ENCODE measurements at places on chromosomes 11 and 22.

- DNase-seq: no peak
These were observed 49.0 kb upstream of the NNMT start for GRCh38 chr11:114247070-114247789.

- no peak for DNase-seq
These were observed 57.5 kb upstream of the LYVE1 start for GRCh38 chr11:10625982-10626311.

DNA sequence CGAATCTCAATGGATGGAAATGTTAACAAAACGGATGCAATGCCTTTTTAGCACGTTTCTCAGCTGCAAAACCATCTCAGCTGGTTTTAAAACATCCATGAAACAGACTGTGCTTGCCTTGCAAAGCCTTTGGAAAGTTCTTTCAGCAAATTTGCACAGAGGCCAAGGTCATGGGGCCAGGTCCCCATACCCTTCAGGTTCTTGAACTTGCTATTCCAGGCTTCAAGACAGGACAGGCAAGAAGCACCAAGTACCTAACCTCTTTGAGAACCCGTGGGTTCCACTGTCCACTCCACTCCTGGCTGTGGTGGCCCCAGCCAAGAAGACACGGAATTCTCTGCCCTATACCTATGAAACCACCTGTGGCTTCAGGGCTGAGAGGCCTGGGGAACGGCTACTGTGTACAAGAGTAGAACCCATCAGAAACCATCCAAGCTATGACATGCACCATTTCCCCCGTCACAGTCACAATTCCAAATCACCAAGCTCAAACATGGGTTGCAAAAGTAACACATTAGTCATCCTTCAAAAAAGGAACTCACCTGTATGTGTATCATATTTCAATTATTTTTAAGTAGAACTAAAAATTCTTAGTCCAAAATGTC, 17.0 kb downstream of the TNKS1BP1 start:
- DNase-seq: no peak

DNA sequence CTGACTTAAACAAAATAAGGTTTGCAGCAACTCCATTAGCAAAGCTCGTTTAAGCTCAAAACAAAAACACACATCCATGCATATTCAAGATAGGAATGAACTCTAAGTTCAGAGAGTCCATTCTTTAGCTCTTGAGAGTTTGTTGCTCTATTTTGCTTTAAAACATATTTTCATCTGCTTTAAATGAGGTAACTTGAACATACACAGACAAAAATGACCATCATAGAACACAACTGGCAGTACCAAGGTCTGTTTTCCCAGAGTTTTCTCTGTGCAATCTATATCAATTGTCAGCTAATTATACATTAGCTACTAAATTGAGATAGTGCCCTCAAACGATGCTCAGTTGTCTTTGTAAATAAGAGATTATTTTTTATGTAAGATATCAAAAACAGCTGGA, 423.2 kb upstream of the ANO3 start:
- no peak for DNase-seq

GRCh38 chr11:16049611-16050010, 306.7 kb downstream of the SOX6 start:
- no peak for DNase-seq

DNA sequence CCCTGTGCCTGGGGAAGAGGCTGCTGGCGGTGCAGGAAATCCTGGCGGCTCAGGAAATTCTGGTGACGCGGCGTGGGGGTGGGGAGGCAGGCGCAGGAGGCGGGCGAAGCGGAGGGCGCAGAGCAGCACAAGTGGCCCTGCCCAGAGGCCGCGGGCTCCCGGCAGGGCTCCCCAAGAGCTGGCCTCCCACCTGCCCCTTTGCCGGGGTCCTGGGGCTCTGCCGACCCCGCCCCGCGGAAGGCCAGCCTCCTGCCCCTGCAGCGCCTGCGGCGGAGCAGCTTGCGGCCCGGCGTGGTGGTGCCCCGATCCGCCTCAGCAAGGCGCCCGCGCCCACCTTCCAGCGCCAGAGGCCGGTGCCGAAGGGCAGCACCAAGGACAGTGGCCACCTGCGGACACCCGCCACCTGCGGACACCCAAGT, 100.2 kb upstream of the OR4C13 start:
- no peak for DNase-seq

GRCh38 chr11:75541193-75542087, 15.7 kb upstream of the GDPD5 start:
- no peak for DNase-seq

DNA sequence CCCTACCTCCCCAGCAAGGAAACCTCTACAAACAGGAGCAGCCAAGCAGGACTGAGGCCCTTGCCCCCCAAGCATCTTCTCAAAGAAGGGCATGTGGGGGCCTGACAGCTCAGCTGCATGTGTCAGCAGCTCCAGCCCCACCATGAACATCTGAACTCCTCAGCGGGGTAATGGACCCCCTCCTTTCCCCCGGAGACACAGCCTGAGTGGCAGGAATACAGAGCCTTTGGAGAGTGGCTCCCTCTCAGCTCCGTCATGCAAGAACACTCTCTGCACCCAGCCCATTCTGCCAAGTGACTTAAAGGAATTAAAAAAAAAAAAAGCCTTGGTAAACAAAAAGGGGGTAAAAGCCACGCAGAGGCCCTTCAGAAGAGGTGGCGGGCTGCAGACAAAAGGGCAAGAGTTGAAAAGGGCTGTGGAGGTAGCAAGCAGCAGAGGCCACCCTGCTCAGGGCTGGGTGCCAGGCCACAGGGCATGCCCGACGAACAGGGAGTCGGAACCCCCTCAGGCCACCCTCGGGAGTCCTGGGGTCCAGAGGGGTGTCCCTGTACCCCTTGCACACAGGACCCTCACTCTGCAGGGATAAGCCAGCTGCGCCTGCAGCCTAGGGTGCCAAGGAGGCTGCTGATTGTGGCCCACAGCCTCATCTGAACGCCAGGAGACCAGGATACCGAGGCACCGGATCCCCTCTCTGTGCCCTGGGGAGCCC, 62.5 kb downstream of the MACROD1 start:
- no peak for DNase-seq

- DNase-seq: peak; percentile 15
These were observed 156.4 kb upstream of the PITPNB start for GRCh38 chr22:28075358-28075981.

GRCh38 chr11:34667810-34668582, 47.1 kb downstream of the EHF start:
- no peak for DNase-seq

DNA sequence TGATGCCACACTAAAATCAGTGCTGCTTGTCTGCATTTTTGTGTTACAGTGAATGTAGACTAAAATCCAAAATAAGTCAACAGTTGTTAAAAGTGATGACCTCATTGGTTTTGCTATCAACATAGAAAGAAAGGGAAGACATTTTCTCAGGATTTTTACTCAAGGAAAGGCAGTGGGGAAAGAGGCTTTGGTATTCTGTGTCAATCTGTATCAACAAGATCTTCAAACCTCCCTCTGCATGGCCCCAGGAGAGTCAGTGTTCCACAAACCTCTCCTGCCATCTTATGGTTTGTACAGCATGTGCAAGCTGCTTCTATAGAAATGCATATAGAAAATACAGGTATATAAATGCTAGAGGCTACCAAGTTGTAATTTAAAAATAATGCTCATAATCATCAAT, 13.8 kb upstream of the OR51M1 start:
- DNase-seq: no peak

GRCh38 chr11:66262696-66263095, 5.7 kb upstream of the RAB1B start:
- no peak for DNase-seq

DNA sequence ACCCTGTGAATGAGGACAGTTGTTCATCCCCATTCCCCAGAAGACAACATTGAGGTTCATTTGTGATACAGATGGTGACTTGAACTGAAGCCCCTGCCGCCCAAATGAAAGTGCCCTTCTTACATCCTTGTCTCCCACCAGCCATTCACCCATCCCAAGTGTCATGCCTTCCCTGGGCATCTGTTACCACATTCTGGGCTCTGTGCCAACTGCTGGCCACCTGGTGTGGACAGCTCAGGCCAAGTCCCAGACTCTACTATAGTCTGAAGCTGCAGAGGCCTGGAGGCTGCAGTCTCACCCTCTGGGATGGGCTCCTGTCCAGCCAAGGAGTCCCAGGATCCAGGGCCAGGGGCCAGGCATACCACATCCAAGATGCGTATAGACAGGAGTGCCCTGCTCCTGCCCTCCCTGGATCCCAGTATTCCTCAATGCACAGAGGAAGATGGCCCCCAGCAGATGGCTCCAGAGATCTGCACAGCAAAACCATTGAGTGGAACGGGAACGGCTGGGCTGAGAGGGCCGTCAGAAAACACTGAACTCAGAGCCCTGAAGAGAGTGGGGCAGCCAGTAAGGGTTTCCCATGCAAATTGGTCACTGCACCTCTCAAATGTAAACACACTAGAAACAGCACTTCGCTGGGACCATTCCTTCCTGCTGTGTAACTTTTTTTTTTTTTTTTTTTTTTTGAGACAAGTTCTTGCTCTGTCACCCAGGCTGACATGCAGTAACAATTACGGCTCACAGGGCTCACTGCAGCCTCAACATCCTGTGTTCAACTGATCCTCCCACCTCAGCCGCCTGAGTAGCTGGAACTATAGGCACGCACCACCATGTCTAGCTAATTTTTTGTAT, 22.8 kb downstream of the ARRB1 start:
- peak; percentile 59 for DNase-seq

Data from HuH-7.5 (cell line).